ENCODE measurements at places on chromosomes 5 and 9.

DNA sequence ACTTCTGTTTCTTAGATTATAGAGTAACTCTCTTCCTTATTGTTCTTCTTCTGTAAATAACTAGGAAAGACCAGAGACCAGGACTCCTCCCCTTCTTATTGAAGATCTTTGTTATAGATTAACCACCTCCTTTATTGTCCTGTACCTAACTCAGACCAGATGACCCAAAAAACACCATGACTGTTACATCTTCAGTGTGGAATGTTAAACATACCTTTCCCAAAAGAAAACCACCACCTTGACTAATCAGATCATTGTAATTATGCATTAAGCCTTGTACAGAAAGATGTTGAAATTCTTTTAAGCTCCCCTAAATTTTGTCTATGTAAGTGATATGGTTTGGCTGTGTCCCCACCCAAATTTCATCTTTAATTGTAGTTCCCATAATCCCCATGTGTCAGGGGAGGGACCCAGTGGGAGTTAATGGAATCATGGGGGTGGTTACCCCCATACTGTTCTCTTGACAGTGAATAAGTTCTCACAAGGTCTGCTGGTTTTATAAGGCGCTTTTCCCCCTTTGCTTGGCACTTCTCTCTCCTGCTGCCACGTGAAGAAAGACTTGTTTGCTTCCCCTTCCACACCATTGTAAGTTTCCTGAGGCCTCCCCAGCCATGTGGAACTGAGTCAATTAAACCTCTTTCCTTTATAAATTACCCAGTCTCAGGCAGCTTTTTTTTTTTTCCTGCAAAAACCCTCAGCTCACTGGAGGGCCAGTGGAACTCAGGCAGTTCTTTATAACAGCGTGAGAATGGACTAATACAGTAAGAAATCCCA is 26.3 kb downstream of the ARSB start:
- no peak for DNase-seq

GRCh38 chr9:18942801-18943200 is 90.2 kb downstream of the SAXO1 start:
- DNase-seq, result no peak

DNA sequence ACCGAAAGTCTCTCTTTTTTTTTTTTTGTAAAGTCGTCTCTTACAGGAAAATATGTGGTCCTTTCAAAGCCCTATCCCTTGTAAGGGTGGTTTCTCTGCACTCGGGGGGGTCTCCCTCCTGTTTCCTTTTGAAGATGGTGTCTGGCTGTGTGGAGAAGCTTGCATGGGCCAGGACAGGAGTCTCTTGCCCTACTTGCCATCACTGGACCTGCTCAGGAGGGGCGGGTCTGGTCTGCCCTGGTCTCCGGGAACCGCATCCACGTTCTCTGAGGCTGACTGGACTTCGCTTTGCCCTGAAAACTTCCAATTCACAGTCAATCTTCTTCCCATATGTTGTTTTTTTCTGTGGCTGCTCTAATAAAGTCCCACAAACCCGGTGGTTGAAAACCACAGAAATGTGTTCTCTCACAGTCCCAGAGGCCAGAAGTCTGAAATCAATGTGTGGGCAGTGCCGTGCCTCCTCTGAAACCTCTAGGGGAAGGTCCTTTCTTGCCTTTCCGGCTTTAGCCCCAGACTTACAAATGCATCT is 92.9 kb upstream of the IER5L start:
- no peak for DNase-seq

- DNase-seq, result peak; percentile 48
Observed at GRCh38 chr5:8491254-8491653, 622.3 kb downstream of the MTRR start.

DNA sequence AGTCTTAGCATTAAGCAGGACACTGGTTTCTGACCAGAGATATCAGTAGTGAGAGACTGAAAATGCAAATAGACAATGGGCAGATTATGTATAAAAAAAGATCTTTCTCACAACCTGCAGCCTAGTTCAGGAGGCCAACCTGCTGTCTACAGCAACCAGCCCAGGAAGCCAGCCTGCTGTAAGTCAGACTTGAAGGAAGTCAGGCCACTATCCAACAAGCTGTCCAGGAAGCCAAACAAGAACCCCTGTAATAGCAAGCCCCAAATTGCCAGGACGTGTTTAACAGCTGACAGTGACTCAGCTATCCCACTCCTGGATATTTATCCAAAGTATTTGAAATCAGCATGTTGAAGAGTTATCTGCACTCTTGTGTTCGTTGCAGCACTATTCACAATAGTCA is 121.8 kb upstream of the SPIN1 start:
- DNase-seq, result no peak

- DNase-seq, result no peak
Observed at GRCh38 chr5:126357585-126358342, 65.4 kb upstream of the GRAMD2B start.

DNA sequence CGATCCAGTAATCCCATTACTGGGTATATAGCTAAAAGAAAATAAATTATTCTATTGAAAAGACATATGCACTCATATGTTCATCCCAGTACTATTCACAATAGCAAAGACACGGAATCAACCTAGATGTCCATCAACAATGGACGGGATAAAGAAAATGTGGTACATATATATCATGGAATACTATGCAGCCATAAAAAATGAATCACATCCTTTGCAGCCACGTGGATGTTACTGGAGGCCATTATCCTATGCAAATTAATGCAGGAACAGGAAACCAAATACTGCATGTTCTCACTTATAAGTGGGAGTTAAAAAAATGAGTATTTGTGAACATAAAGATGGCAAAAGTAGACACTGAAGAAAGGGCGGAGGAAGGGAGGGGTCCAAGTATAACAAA is 16.6 kb upstream of the IRGM start:
- DNase-seq, result no peak

DNA sequence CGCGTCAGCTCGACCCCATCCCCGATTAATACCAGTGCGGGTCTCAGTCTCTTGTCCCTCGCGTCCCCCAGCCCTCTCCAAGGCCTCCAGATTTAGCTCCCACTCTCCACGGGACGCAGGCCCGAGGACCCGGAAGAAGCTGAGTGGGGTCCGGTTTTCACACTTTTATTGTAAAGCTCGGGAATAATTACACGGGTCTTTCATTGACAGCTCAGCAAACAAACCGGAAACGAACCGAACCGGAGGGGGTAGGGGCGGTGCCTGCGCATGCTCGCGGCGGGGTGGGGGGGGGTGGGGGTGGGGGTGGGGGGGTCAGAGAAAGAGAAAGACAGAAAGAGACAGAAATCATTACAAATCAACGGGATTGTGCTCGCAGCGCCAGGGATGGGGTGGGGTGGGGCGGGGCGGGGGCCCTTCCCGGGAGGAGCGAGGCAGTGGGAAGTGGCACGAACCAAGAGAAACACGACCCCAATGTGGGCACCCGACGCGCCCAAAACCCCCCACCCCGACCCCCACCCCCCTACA is 27.9 kb downstream of the PCDH1 start:
- DNase-seq, result no peak

DNA sequence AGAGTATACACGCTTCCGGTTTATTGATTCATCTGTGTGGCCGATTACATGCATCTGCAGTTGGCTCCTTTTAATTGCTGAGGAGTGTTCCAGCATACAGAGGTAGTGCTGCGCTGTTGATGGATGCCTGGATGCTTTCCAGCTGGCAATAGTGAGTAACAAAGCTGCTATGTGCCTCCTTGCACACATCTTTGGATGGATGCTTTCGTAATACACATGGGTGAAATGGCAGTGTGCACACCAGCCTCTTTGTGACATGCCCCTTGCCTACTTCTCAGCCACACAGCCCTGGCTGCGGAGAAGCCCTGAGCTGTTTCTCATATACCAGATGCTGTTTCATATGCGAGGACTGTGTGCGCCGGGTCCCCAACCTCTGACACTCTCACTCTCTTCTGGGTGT is 151.0 kb downstream of the GADD45G start:
- no peak for DNase-seq

DNA sequence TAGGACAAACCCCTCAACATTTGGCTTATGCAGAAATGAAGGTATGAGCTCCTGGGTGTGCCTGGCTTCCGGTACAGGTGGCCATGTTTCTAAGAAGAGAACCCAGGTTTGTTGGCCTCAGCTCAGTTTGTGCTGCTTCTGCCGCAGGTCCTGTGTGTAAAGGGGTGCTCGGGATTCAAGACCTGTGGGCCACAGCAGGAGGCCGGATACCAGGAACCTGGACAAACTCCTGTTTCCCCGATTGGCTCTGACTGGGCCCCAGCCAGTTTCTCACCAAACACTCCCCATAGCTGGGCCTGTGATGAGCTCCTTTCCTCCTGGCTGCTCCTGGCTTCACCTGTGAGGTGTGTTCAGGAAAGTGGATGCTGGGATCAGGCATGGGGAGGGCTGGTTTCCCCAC is 271.2 kb upstream of the IRX2 start:
- DNase-seq, result no peak

DNA sequence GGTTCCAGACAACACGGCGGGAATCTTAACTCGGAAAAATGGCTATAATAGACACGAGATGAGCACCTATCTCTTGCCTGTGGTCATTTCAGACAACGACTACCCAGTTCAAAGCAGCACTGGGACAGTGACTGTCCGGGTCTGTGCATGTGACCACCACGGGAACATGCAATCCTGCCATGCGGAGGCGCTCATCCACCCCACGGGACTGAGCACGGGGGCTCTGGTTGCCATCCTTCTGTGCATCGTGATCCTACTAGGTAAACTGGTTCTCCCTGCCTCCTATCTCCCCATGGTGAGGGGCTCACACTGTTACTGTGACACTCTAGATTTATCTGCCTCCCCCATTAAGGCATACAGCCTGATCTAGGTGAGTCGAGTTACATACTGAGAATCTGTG is 124.2 kb downstream of the CDH6 start:
- DNase-seq, result peak; percentile 57

DNA sequence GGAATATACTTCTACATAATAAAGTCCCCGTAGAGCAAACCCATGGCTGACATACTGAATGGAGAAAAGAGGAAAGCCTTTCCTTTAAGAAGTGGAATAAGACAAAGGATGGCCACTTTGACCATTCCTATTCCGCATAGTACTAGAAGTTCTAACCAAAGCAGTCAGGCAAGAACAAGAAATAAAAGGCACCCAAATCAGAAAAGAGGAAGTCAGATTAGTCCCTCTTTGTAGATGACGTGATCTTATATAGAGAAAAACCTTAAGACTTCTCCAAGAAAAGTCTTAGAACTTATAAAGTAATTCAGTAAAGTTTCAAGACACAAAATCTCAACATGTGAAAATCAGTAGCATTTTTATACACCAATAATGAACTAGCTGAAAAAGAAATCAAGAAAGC is 133.9 kb downstream of the GIN1 start:
- DNase-seq, result no peak

- peak; percentile 1 for DNase-seq
Observed at GRCh38 chr5:152259702-152260101, 145.4 kb downstream of the NMUR2 start.

GRCh38 chr5:66621736-66622135 is 25.5 kb downstream of the MAST4 start:
- DNase-seq, result no peak

DNA sequence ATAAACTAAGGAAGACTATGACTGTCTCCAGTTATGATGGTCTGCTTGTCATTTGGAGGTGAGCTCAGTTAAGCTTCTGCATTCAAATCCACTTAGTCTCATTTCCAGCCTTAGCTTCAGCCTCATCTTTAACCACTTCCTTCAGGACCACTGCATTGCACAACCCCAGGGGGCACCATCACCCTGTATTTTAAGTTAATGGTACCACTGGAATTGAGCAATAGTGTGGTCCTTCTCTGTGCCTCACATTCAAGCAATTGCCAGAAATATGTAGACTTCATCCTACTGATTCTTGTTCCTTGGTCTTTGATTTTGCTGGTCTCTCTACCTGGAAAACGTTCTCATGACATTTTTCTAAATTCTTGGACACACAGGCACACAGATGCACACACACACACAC is 131.5 kb upstream of the PTPN3 start:
- DNase-seq, result no peak

DNA sequence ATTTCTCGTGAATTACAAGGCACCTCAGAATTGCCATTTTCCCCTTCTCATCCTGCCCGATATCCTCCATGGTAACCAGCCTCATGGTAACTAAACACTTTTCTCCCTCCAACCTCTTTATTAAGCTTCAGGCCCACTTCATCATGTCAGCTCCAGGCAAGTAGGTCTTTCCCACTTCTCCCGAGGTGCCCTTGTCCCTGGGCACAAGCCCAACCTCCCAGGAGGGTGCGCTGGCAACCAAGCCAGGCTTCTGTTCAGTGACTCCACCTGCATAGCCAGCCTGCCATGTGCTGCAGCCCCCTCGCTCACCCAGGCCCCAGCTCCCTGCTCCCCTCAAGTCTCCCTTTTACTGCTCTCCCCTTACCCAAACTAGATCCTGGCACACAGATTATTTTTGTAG is 47.4 kb upstream of the AFAP1L1 start:
- no peak for DNase-seq

DNA sequence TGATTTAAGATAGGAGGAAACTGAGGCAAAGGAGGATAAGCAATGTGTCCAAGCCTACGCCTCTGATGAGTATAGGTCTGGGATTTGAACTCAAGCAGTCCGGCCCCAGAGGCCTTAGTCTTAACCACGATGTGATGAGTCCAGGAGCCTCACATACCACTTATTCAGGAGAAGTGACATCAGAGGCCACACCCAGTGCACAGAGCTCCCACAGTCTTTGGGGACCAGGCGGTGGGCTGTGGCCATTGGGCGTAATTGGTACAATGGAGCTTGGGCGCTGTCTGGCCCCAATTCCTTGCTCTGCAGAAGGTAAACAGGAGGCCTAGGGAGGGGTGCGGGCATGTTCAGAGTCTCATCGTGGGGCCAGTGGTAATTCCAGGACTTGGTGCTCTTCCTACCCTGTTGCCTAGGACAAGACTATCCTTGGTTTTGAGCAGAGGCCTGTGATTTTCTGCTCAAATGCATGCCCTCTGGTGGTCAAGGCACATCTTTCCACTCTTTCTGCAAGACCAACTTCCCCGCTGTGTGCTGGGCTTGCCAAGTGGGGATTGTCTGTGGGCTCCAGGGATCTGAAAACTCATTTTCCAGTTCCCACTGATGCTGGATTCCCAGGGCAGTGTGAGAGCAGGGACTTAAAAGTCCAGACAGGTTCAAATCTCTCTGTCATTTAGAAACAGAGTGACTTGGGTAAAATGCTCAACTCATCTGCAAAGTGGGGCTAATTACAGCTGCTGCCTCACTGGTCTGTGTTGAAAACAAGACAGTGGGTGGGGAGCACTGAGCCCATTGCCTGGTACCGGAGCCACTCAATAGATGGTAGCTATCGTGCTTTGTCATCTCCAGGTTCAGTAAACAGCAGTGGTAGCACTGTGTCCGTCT is 15.8 kb downstream of the NDST1 start:
- DNase-seq, result peak; percentile 85

DNA sequence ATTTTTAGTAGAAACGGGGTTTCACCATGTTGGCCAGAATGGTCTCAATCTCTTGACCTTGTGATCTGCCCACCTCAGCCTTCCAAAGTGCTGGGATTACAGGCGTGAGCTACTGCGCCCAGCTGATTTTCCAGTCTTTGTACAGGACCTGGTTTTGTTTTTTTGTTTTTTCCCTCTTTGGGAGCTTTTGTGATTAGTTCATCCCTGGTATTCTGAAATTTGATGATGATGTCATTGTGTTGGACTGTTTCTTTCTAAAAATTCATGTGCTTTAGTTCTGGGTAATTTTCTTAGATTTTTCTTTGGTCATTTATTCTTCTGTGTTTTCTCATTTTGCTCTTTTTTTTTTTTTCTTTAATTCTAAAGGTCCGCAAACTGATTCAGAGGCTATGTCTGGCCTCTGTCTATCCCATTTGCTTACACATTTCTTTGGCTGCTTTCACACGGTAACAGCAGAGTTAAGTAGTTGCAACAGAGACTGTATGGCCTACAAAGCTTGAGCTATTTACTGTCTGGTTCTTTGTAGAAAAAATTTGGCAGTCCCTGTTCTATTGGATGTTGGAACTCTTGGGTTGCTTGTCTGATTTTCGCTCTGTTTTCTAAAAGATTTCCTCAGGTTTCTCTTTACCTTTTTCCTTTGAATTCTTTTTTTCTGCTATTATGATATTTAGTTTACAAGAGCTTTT is 24.8 kb downstream of the STX17 start:
- no peak for DNase-seq

Data from mesendoderm (in vitro differentiated cells).